ENCODE measurements at places on chromosomes 5 and 9.

GRCh38 chr5:9365512-9365911, 180.4 kb downstream of the SEMA5A start:
- no peak for DNase-seq

GRCh38 chr9:21803649-21804048, 1.2 kb downstream of the MTAP start:
- no peak for DNase-seq

- no peak for DNase-seq
Observed at GRCh38 chr9:105219291-105219805, 25.1 kb upstream of the SLC44A1 start.

- no peak for DNase-seq
Observed at GRCh38 chr5:145780982-145781381, 54.2 kb downstream of the PRELID2 start.

GRCh38 chr9:105405514-105406131, 42.2 kb upstream of the FSD1L start:
- no peak for DNase-seq

GRCh38 chr5:82327941-82328340, 49.8 kb upstream of the RPS23 start:
- no peak for DNase-seq

- DNase-seq, result no peak
Observed at GRCh38 chr9:113545068-113545467, 81.5 kb downstream of the RGS3 start.

DNA sequence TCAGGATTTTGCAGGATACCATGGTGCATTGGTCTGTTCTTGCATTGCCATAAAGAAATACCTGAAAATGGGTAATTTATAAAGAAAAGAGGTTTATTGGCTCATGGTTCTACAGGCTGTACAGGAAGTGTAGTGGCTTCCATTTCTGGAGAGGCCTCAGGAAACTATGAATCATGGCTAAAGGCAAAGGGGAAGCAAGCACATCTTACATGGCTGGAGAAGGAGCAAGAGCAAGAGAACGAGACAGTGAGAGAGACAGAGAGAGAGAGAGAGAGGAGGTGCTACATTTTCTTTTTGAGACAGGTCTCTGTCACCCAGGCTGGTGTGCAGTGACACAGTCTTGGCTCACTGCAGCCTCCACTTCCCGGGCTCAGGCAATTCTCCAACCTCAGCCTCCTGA, 43.9 kb downstream of the P4HA2 start:
- DNase-seq, result no peak

- DNase-seq, result no peak
Observed at GRCh38 chr5:126692971-126693370, 84.0 kb upstream of the LMNB1 start.

DNA sequence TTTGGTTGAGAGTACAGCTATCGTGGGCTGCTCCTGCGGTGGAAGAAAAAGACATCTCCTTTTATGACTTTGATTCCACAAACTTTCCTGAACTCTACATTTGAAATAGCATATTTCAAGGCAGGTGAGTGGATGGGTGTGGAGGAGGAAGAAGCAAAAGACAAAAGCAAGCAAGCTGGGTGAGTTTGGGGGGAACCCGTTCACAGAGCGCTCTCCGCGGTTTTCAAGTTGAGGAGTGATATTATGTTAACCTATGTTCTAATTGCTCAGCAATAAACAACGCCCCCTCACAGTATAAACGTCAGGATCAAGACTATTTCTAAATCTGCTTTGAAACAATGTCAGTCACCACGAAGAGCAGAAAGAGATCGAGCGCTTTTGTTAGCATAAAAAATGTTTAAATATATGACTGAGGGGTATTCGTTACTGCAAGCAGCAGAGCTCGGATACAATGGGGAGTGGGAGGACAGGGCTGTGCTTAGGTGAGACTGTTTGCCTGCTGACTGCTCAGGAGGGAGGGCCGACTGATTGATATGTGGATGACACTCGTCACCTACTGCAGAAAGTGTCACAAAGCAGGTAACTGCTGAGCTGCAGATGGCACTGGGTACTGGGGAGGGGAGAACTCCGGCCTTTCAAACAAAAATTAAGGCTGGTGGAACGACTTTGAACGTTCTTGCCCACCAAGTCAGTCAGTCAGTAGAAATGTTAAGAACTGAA, 236.5 kb downstream of the DRD1 start:
- DNase-seq, result no peak

DNA sequence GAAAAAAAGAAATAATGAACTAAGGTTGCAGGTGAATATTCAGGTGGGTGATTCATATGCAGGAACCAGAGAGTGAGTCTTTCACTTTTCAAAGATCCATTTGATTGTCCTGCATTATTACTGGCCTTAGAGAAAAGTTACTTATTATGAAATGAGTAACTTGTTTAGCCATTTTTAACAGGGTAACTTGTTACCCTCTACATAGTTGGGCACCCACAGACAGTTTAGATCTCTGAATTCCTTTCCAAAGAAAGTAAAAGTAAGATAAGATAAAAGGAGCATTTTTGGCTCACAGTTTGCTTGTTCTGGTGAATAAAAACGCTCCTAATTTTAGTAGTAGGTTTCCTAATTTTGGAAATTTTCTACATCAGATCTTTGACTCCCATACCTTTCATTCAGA, 54.1 kb upstream of the DAB2 start:
- no peak for DNase-seq

DNA sequence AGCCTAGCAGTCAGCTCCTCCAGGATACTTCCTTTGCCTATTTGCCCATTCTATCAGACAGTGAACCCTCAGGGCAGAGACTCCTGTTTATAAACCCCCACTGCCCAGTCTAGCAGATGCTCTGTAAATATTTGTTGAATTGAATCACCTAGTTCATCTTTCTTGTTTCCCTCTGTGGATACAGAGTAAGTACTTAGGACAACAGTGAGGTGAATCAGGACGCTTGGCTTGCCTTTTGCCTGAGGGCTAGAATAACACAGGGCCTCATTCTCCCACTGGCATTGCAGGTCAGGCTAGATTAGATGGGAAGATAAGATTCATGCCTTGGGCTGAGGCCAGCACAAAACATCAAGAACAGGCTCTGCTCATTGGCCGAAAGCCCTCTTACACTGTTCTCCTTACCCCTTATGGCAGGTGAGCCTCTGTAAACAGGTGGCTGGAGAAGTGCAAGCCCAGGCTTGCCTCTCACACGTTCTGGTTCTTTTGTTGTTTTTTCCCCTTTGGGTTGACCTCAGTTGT, 22.2 kb downstream of the TNFSF8 start:
- DNase-seq, result no peak

DNA sequence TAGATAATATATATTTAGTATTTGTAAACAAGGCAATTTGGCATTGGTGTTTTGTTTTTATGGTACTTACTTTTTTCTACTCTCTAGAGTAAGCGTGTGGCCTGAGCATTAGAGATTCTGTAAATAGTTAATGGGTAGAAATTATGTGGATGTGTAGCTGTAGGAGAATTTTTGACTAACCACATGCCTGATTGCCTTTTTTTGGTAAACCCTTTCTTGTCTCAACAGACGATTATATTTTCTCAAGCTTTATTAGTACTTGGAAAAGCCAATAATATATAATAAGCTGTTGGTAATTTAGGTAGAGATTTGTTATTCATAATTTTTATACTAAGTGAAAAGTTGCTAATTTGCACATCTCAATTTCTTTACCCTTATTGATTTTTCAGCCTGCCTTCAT, 76.8 kb downstream of the FCHO2 start:
- DNase-seq, result no peak

GRCh38 chr9:17837965-17838364, 259.1 kb downstream of the SH3GL2 start:
- no peak for DNase-seq

- no peak for DNase-seq
Observed at GRCh38 chr5:62791059-62791458, 212.4 kb downstream of the LRRC70 start.

- no peak for DNase-seq
Observed at GRCh38 chr9:38432922-38433510, 8.8 kb upstream of the IGFBPL1 start.

DNA sequence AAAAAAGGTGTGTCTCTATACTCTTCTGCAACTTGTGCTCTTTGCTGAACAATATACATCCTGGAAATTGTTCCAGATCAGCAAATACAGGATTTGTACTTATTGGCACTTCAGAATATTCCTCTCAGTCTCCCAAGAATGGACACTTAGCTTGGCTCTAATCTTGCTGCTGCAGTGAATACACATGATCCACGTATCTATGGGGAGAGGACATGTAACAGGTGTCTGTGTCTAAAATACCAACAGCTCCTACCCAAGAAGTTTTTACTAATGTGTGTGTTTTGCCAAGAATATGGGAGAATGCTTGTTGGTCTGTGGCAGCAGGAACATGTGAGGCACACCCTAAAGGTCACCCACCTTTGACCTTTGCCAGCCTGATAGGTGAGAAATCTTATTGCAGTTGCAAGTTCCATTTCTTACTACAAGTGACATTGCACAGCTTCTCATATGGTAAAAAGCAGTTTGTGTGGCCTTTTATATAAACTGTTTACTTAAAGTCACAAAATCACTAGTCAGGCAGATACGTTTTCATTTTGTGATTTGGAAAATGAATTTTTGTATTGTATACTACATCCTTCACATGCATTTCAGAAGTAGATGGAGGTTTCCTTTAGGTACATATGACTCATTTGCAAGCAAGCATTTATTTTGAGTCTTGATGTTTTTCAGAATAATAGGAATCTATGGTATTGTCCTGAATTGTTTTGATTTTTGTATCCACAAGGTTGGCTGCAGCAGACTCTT, 35.8 kb downstream of the PHF2 start:
- no peak for DNase-seq

- DNase-seq, result no peak
Observed at GRCh38 chr5:171710451-171711024, 75.1 kb upstream of the SMIM23 start.

DNA sequence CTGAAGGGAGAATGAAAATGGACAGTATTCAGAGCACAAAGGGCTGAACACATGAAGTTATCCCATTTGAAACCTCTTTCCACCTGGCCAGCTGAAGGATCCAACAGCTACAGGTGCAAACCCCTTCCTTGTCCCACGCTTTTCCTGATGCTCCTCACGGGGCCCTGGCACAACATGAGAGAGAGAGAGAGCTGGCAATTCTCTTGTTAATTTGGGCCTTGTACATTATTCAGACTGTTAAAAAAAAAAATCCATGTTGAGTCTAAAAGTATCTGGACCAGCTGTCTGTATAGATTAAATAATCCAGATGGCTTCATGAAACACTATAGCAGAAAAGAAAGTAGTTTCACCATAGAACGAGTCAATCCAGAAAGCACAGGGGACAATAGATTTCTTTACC, 74.1 kb downstream of the HMHB1 start:
- DNase-seq, result no peak

DNA sequence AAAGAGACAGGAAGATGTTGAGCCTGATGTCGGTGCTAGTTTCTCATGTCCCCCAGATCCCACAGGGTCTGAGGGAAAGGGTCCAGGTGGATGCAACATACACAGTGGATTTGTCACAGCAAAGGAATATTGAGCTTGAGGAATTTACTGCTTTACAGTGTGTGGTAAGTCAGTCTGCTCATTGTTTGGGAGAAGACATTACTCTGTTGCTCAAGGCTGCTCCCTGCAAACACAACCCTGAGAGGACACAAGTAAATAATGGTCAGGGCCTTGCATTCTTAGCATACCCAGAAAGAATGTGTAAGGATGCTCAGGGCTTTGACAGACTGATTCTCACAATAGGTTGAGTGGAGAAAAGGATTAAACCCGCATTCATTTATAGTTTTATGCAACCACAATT, 7.3 kb upstream of the MAN2A1 start:
- DNase-seq, result no peak

DNA sequence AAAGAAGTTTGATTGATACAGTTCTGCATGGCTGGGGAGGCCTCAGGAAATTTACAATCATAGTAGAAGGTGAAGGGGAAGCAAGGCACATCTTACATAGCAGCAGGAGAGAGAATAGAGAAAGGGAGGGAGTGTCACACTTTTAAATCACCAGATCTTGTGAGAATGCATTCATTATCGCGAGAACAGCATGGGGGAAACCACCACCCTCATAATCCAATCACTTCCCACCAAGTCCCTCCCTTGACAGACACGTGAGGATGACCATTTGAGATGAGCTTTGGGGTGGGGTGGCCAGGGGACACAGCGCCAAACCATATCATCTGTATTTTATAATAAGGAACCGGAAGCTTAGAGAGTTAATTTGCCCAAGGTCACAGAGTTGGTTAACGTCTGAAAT, 13.7 kb upstream of the FOCAD start:
- DNase-seq, result no peak

DNA sequence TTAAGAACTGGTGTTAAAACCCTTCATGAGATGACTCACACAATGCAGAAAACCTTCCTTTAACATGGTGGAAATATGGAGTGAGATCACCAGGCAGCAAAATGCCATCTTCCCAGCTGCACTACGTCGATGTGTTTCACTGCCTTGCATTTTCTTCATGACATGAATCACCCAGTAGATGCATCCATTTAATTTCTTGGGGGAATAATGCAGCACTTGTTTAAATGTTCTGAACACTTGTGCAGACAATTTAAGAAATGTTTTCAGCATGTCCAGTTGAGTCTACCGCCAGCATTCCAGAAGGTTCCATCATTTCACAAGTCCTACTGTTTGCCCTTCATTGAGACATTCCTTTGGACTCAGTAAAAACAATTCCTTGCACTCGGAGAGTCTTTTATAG, 81.6 kb downstream of the ADAMTS16 start:
- no peak for DNase-seq

- DNase-seq, result no peak
Observed at GRCh38 chr9:97415146-97415545, 3.2 kb downstream of the TDRD7 start.

DNA sequence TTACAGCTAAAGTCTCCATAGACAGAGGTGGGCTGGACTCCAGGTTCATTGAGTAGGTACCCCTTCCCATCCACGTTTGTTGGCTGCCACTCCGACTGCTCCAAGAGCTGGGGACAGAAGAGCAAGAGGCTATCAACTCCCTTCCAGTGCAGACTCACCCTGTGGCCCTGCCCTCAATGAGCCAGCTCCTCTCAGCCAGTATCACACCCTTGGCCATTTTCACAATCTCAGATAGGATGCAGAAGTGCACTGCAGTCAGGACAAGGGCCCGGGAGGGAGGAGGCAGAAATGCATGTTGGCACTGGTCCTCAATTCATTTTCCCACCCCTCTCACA, 6.2 kb downstream of the IRF1 start:
- DNase-seq, result no peak

DNA sequence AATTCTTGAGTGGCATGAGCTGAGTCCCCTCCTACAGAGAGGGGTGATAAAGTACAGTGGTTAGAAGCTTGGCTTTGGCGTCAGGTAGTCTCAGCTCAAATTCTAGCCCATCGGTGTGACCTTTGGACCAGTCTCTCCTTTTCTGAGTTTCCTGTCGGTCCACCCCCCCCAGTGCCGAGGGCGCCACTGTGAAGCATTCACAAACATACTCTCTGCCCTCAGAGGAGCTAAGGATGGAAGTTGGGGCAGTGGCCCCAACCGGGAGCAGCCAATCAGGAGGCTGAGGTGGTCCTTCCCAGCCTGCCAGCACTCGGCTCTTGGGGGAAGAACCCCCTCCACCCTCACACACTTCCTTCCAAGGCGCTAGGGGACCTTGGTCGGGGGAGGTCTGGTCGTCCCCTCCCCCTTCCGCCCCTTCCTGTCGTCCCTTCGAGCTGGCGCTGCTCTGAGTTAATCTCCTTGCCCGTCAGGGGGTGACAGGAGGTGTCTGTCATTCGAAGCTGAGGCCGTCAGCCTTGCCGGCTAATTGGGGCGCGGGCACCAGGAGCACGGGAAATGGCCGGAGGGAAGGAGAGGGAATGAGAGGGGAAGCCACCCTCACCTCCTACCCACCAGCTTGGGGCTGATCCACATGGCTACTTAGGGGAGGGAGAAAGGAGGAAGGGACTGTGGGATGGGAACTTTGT, 53.0 kb downstream of the CXXC5 start:
- no peak for DNase-seq

- DNase-seq, result no peak
Observed at GRCh38 chr5:31417512-31417911, 114.4 kb downstream of the DROSHA start.
